ENCODE measurements at places on chromosomes 2 and 18.

- no peak for DNase-seq
Measured at GRCh38 chr2:190465060-190465459, 56.9 kb downstream of the MFSD6 start.

DNA sequence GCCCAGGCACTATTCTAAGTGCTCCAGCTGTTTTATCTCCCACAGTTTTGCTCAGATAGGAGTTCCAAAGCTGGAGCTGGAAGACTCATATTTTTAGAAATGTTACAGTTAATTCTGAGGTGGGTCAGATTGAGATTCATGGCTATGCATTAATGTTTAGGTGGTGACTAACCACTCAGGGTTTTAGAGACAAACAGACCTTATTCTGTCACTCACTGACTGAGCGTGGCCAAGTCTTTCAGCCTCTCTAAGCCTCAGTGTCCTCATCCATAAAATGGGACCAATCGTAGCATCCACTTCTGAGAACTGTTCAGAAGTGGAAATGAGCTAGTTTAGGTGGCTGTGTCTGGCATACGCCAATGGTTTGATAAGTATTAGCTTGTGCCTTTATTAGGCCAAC lies 4.3 kb upstream of the CASP8 start:
- DNase-seq, result no peak

DNA sequence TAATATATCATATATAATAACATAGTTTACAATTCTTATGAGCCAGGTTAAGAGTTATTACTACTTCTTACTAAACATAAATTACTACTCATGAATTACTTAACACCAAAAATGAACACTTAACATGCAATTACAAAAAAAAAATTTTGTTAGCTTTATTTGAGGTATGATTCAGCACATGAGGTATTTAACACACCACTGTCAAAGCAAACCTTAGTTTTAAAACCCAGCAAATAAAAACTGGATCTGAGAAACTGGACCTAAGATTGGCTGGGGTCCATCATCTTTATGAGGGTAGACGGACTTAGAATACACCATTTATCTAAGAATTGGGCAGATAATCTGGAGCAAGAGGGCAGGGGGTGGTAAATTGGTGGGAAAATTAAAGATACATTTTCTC lies 81.8 kb upstream of the CREB1 start:
- no peak for DNase-seq

DNA sequence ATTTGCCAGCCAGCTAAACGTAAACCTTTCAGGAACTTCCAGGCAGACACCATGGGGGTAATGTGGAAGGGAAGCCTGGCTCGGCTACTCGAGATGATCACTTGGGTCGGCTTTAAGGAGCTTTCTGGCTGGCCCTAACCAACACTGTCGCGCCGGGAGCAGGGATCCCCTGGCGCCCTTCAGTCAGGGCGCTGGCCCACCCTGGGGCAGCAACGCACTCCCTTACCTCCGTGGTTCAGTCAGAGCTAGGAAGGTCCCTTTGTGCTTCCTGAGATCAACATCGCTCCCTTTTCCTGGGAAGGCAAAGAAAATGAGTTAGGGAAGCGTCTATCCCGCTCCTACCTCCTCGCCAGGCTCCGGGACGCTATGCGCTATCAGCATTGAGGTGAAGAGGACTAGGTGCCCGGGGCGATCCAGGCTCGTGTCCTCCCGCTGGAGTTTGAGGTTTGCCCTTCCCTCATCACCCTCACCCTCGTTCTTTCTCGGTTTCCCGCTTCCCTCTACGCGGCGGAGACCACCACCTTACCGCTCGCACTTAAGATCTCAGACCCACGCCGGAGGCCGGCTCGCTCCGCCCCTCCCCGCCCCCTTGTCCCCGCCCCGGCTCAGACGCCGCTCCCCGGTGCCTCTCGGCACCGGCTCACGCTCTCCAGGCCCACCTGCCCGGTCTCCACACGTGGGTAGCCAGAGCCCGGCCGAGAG lies 449 bp upstream of the ATRAID start:
- peak; percentile 31 for DNase-seq

- no peak for DNase-seq
Measured at GRCh38 chr18:48572402-48573126, 33.7 kb downstream of the CTIF start.

DNA sequence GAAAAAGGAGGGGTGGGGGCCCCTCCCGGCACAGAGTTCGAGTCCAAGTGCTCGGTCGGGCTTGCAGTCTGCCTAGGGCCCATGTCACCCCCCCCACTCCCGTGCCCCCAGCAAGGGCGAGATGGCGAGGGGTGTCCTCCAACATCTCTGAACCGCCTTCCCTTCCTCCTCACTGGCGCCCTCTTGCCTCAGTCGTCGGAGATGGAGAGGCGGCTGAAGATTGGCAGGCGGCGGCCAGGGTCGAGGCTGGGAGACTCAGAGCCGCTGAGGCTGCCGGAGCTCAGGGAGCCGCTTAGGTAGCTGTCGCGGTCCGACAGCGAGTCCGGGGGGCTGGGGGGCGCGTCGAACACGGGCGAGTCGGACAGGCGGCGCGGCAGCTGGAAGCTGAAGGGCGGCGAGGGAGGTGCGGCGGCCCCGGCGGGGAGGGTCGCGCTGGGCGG lies 2.3 kb downstream of the ZFP36L2 start:
- DNase-seq, result no peak

DNA sequence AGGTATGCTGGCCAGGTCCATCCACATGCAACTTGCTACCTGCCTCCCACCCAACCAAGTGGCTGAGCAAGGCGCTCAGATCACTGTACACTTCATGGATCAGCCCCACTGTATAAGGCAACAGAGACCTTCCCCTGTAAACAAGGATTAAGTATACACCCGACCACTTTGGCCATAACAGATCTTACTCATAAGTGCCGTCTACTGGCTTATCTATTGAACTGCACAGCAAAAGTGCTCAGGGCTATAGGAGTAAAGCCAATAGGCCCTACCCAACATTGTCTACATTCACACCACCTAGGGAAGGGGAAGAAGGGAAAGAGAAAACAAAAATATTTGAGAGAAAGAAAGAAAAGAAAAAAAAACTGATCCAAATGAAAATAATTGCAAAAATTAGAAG lies 663.9 kb upstream of the LRRTM1 start:
- DNase-seq, result no peak

- DNase-seq, result no peak
Measured at GRCh38 chr2:71457923-71458322, 4.6 kb downstream of the DYSF start.

DNA sequence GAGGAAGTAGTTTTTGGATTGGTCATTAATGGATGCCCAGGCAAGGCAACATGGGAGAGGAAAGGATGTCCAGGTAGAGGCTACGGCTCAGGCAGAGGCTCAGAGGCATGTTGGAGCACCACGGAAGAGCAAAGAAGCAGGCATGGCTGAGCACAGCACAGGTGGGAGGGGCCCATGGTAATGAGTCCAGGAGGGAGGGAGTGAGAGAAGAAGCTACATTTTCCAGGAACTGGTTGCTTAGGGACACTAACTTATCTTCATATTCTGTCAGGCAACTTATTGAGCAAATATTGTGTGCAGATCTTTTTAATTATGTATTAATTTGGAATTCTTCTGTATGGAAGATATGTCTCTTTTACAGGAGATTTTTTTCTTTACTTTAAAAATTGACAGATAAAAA lies 42.2 kb downstream of the ARHGEF4 start:
- no peak for DNase-seq

DNA sequence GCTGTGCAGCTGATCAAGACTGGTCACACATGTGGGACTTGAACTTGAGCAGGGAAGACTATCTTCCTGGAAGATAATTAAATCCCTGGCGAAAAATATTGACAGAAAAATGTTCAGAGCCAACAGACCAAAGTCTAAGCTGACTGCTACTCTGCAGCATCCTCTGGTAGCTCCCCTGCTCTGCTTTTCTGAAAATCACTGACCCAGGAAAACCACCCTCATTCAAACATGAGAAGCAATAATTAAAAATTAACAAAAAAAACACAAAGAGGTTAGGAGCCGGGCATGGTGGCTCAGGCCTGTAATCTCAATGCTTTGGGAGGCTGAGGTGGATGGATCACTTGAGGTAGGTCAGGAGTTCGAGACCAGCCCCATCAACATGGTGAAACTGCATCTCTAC lies 151.9 kb downstream of the SCG2 start:
- DNase-seq, result no peak

DNA sequence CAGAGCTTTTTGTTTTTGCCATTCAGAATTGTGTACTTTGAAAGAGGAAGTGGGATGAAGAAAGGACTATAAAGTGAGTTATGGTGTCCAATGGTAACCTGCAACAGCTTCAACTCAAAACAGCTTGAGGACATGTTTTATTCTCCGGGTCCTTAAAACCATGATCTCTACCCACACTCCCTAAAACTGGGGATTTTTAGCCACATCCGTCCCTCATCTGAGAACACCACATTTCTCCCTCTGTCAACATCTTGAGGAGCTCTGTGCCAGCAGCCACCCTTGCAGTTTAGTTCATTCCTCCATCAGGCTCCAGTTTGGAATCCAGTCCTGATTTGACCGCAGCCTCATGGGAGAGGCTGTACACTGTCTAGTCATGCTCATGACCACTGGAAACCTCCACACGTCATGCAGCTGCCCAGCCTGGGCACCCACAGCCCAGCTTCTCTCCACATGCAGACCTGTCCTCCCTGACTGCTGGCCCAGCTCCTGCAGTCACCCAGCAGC lies 62.6 kb downstream of the C18orf63 start:
- DNase-seq, result no peak

- DNase-seq, result no peak
Measured at GRCh38 chr2:191625016-191625415, 52.9 kb upstream of the NABP1 start.

DNA sequence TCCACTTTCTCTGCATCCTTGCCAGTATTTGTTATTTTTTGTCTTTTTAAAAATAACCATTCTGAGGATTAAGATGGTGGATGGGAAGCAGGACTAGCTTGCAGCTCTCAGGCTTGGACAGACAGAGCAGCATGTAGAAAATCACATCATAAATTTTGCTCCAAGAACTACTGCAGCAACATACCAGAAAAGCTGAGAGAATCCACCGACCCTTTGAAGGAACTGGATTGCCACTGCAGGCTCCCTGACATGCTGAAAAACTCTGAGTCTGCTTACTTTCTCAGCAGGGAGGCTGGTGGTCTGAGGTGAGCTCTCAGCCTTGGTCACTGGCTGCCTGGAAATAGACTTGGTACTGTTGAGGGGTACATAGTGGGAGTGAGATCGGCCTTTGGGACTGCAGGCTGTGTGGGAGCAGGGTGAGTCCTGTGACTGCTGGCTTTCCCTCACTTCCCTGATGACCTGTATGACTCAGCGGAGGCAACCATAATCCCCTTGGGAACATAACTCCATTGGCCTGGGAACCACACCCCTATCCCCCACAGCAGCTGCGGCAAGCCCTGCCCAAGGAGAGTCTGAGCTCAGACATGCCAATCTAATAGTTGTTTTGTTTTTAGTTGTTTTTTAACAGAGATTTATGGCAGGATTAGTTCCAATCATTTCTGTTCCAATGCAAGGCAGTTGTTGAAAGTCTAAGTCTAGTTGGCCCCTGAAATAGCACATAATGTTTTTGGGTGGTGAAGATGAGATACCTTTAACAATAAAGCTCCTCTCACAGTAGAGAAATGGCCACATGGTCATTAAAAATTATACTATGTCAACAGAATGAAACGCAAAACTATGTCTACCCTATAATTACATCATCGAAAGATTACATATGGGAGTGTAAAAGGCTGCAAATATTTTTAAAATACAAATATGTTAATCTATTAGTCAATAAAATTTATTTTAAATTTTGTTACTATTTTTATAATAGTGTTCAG lies 414.2 kb upstream of the CHAC2 start:
- DNase-seq, result no peak

DNA sequence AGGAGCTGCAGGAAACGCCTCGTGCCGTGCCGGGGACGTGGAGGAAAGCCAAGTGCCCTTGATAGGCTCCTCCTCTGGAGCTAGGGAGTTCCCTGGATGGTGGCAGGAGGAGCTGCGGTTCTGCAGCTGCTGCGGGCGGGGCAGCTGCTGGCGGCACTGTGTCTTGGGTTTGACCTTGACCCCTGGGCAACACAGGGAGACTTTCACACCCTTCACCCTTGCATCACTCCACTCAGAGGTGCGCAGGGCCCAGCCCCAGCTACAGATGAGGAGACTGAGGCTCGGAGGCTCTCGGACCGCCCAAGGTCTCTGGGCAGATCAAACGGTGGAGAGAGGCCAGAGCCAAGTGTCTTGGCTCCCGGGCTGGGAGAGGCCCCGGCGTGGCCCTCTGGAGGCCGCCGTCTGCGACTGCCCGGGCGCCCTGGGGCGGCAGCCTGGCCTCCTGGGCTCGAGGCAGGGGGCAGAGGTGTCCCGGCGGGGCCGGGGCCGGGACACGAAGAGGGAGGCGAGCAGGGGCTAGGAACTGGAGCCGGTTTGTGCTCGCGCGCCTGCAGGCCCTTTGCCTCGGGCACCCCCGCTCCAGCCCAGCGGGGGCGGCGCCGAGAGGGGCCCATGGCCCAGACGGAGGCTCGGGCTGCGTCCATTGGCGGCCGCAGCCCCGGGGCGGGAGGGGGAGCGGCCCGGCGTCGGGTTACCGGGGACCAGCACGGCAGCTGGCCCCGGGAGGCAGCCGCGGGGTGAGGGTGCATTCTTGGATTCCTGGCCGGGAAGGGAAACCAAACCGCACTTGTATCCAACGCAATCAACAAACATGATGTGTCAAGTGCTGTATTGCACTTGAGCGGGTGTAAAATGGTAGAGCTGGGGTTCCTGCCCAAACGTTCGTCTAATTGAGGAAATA lies 129.6 kb upstream of the SLC1A4 start:
- DNase-seq, result no peak

DNA sequence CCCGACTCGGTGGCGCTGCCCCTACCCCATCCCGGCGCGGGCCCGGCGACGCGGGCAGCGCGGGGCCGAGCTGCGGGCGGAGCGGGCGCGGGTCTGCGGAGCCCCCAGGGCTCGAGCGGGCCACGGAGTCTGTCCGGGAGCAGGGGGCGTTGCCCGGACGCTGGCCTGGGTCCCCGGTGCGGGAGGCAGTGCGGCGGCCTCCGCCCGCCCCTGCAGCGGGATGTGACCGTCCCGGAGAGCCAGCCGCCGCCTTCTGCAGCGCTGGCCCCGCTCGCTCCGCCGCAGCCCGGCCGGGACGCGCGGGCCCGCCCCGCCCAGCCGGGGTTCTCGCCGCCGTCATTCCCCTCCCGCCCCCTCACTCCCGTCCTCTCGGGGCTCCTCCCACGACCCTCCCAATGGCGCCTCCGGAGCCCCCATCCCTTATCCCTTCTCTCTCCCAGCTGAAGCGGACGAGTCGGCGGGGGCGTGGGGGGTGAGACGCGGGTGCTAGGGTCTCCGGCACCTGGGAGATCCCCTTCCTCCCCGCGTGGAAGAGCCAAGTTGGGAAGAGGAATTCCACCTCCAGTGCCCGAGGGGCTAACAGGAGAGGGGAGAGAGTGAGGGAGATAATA lies at the start of gene FNDC4:
Gene FNDC4 (minus strand): TSS at position 257 of the 611 bp plus-strand sequence. CDS start 521 bp downstream, outside the sequence.
- DNase-seq, result peak; percentile 44

DNA sequence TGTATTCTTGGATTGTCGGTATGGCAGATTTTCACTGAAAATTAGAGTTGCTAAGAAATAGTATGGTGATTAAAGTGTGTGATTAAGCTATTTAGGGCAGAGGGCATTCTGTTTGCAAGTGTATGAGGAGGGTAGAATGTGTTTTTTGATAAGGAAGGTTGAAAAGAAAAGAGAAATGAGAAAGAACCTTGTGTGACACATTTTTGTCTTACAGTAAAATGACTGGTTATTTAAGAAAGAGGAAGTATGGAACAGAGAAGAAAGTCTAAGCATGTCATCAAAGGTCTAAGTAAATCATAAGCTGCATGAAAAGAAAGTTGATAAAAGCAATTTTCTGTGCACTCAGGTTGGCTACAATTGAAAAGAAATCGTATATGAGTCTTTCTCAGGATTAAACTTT lies 5.2 kb upstream of the RSAD2 start:
- no peak for DNase-seq

All from D721Med (cell line).